ENCODE measurements at places on chromosomes 4 and X.

DNA sequence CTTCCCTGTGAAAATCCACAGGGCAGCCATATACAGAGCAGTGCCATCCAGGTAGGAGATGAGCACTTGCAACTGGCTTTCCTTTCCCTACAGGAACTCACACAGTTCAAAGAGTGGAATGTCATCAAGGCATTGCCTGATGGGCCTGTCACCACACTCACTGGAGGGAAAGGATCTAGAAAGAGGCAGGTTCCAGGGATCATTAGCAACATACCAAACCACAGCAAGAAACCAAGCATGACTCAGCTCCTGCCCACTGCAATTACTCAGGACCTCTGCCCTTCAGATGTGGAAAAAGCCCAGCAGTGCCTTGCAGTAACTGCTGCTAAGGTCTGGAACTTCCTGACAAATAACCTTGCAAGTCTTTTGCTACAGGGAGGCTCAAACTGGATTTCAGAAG is 101.2 kb downstream of the ZNF674 start:
- DNase-seq, result no peak

- no peak for DNase-seq
These were observed 236.0 kb downstream of the ANK2 start for GRCh38 chr4:113285501-113285900.

DNA sequence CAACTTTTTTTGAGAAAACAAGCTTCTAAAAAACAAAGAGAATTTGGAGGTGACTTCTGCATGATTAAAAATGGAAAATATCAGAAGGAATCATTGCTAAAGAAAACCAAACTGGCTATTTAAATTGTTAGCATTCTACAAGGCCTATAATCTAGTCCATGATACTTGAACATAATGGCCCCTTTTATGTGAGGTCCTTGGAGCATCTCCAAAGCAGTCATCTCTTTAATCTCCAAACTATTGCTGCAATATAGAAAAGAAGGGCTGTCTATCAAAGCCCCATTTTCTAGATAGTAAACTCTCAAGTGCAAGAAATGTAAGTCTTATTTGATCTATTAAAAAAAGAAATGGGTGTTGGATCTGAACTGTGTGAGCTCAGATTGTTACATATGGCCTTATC is 615.1 kb downstream of the CENPC start:
- no peak for DNase-seq

DNA sequence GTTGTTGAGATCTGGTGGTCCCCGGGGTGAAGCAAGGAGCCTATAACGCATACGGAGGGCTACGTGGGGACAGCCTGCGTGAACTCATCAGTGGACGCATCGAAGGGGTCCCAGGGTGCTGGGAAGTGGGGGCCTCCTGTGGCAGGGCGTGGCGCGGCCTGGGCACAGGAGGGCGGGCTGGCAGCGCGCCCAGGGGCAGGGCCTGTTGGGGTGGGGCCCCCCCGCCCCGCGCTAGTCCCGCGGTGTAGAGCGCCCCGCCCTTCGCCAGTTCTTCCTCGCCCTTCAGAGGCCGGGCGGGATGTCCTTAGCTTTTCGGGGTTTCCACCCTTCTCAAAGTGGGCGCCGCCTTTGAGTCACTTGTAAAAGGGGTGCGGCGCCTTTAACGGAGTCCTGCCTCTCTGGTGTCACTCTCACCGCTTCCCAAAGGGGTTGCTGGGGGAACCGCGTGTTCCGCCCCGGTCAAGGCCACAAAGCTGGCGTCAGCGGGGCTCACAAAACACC is 632 bp downstream of the PLP2 start:
- peak; percentile 50 for DNase-seq

- DNase-seq, result no peak
These were observed 255.3 kb upstream of the ATOH1 start for GRCh38 chr4:93573285-93573684.

- DNase-seq, result no peak
These were observed 19.3 kb upstream of the MAGED1 start for GRCh38 chrX:51874123-51874522.

DNA sequence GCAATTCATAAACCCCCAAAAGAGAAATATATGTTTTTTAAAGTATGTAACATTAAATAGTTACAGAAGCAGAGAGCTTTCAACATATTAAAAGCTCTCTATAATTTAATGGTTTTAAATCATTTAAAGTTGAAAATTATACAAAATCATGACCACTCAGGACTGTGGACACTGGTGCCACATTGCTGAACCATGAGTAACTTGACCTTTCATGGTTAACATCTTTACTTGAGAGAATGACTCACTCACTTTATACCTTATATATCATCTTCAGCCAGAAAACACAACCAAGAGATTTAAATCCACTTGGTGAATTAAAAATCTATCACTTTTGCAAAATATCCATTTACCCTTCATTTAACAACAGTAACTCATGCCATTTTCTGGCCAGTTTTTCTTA is 584.3 kb upstream of the SMIM31 start:
- no peak for DNase-seq

DNA sequence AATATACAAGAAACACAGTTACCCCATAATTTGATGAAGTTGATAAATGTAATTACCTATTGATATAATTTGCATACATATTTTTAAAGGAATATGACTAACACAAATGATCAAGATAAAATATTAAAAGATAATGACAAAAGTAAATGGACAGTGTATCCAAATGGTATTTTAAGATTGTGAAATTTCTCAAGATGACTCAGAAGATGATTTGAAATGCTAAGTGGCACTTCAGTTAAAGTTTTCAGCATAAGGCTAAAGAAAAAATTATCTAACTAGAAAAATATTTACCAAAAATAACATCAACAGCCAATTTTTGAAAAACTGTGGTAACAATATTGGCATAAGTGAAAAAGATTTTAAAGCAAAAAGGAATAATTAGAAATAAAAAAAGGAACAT is 248.4 kb upstream of the NDST4 start:
- no peak for DNase-seq

DNA sequence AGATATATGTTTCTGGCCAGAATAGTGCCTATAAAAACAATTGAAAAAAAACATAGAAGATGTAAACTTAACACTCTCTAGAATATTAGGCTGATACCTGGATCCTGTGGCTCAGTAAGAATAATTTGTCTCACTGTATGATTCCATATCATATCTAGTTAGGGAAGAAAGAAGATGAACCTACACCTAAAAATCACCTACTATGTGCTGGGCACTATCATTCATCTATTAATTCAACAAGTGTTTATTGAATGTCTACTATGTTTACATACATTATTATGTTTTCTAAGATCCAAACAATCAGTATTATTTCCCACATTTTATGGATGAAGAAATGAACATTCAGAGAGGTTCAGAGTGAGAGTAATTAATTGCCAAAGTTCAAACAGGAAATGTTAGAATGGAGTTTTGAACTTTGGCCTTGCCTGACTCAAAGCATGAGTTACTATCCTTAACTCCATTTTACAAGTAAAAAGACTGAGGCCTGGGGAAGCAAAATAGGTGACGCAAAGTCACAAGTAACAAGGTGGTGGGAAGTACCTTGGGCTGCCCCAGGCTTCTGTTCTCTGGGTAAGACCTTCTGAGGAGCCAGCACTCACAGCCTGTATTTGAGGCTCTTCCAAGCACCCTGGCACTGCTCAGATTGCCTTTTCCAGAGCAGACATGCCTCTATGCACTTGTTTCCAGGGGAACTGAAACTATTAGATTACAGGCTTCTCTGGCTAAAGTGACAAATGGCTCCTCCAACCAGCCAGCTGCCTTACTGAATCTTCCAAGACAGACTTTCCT is 111.1 kb upstream of the ACSL4 start:
- no peak for DNase-seq

- DNase-seq, result no peak
These were observed 541.3 kb downstream of the GBA3 start for GRCh38 chr4:23234018-23234417.

DNA sequence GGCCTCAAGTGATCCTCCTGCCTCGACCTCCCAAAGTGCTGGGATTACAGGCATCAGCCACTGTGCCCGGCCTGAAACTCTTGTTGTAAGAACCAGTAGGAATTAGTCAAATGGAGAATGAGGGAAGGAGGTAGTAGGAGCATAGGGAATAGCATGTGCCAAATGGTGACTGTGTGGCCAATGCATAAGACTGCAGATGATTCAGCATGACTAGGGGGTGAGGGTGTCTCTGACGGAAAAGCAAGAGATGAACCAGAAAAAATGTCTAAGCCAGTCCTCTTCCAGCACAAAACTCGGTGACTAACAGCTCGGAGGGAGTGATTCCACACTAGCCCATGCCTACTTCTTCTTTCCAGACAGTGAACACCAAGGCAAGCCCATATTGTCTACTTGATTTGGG is 58.2 kb upstream of the DUSP21 start:
- no peak for DNase-seq

DNA sequence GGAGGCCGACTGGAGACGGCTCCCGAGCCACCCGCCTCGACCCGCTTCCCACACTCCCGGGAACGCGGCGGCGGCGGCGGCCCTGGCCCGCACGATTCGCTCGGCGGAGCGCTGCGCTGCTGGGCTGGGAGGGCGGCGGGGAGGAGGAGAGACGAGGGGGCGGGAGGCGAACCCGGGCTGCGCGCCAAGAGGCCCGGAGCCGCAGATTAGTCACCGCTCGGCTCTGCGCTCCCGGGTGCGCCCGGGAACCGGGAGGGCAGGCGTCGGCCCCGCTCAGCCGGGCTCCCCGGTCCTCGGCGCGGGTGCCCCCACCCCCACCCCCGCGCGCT is 11.2 kb upstream of the BCOR start:
- no peak for DNase-seq

DNA sequence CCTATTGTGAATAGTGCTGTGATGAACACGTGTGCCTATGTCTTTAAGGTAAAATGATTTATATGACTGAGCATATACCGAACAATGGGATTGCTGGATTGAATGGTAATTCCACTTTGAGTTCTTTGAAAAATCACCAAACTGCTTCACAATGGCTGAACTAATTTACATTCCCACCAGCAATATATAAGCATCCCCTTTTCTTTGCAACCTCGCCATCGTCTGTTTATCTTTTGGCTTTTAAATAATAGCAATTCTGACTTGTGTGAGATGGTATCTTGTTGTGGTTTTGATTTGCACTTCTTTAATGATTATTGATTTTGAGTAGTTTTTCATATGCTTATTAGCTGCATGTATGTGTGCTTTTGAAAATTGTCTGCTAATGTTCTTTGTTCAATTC is 31.8 kb upstream of the UGT2A1 start:
- DNase-seq, result no peak

- no peak for DNase-seq
These were observed 155.9 kb downstream of the KIT start for GRCh38 chr4:54813674-54814073.

DNA sequence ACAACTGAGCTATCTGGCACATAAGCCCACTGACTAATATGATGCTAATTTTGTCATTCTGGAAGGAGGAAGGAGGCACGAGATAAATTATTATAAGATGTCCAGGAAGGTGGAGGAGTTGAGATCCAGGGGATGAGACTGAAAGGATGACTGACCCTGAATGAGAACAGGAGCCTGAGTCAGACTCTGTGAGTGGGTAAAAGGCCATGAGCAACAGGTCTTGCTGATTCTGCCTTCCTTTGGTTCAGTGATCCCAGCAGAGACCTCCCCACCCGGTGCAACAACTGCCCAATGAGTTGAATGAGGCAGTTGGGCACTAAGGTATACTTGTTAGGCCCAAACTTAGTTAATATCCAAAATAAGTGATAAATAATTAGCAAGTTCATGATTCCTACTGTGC is 238.1 kb upstream of the GPC4 start:
- DNase-seq, result no peak

- DNase-seq, result no peak
These were observed 66.2 kb downstream of the MAB21L2 start for GRCh38 chr4:150648123-150648522.

- no peak for DNase-seq
These were observed 2.3 kb downstream of the LINC00632 start for GRCh38 chrX:140711894-140712293.

DNA sequence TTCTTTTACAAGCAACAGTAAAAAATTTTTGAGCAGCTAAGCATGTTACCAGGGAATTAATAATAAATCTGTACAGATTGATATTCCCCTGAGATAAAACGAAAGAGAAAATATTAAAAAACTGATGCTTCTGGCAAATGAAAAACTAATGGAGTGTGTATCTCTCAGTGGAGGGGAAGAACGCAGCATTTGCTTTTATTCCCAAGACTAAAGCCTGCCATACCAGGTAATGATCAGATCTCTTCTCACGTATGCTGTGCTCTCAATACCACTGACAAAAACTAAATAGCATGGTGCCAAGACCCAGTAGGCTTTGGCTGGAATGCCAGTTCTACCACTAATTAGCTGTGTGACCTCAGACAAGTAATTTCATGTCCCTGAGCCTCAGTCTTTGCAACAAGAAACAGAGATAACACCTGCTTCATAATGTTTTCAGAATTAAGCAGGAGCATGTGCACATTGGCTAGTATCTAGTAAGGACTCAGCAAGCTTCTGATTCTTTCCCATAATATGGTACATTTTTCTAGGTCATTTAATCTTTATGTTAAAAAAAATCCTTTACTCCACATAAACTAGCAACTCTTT is 179.6 kb downstream of the CENPC start:
- no peak for DNase-seq

- no peak for DNase-seq
These were observed 482.9 kb upstream of the BOD1L1 start for GRCh38 chr4:14110407-14110806.

- no peak for DNase-seq
These were observed 4.4 kb downstream of the MSMO1 start for GRCh38 chr4:165331823-165332222.

DNA sequence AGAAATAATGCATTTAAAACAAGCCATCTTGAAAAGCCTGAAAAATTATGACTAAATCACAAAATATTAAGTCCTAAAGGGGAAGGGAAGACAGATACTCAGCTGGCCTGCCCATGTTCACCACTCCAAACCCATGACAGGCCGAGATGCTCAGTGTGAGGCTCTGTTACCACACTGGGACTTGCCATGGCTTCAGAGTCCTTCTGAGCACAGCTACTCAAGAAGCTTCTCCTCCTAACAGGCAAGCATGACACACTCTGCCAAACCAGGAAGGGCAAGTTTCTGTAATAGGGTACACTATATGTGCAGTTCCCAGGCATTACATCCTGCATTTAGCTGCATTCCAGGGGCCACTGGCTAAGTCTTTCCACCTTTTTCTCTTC is 34.0 kb upstream of the CYBB start:
- no peak for DNase-seq

GRCh38 chrX:35339796-35340195 is 397.2 kb downstream of the FAM47B start:
- no peak for DNase-seq
